ENCODE measurements at places on chromosomes 3 and 15.

- no peak overlapping the region for H3K27ac ChIP-seq
- H3K4me1 ChIP-seq, result no peaks in the 10 kb centered on the region
- no peak overlapping the region for H3K4me3 ChIP-seq
- no peaks in the 10 kb centered on the region for H3K36me3 ChIP-seq
- no peak for DNase-seq
- no peaks in the 10 kb centered on the region for H3K27me3 ChIP-seq
These were observed 699.1 kb downstream of the MCTP2 start for GRCh38 chr15:94930441-94930840.

- no peak for DNase-seq
- no peaks in the 10 kb centered on the region for H3K27me3 ChIP-seq
- no peak overlapping the region for H3K4me3 ChIP-seq
- H3K36me3 ChIP-seq, result no peaks in the 10 kb centered on the region
These were observed 157.0 kb downstream of the CHST2 start for GRCh38 chr3:143276592-143276991.

DNA sequence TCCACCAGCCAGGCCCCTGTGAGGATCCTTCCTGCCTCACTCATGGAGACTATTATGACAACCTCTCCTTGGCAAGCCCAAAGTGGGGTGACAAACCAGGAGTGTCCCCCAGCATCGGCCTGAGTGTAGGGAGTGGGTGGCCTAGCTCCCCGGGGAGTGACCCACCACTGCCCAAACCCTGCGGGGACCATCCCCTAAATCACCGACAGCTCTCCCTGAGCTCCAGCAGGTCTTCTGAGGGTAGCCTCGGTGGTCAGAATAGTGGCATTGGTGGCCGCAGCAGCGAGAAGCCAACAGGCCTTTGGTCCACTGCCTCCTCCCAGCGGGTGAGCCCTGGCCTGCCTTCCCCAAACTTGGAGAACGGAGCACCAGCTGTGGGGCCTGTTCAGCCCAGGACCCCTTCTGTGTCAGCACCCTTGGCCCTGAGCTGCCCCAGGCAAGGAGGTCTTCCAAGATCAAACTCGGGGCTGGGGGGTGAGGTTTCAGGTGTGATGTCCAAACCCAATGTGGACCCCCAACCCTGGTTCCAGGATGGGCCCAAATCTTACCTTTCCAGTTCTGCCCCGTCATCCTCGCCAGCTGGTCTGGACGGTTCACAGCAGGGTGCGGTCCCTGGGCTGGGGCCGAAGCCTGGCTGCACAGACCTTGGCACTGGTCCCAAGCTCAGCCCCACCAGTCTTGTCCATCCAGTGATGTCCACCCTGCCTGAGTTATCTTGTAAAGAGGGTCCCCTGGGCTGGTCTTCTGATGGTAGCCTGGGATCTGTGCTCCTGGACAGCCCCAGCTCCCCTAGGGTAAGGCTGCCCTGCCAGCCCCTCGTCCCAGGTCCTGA lies 1.0 kb downstream of the LIMD1 start:
- no peaks in the 10 kb centered on the region for H3K36me3 ChIP-seq
- peak overlapping the region; percentile 1 for H3K4me3 ChIP-seq
- peak; percentile 73 for DNase-seq
- peaks cover 42% of the 10 kb centered on the region for H3K4me1 ChIP-seq
- H3K27ac ChIP-seq, result peak overlapping the region; percentile 93
- no peaks in the 10 kb centered on the region for H3K27me3 ChIP-seq

GRCh38 chr3:61008998-61009380 lies 242.3 kb downstream of the FHIT start:
- H3K36me3 ChIP-seq, result no peaks in the 10 kb centered on the region
- H3K27me3 ChIP-seq, result no peaks in the 10 kb centered on the region
- no peak overlapping the region for H3K4me3 ChIP-seq
- no peak for DNase-seq

- peaks cover 20% of the 10 kb centered on the region for H3K4me1 ChIP-seq
- H3K27ac ChIP-seq, result peak overlapping the region; percentile 40
- no peaks in the 10 kb centered on the region for H3K27me3 ChIP-seq
- no peaks in the 10 kb centered on the region for H3K36me3 ChIP-seq
- no peak overlapping the region for H3K4me3 ChIP-seq
These were observed 57.5 kb downstream of the FLNB start for GRCh38 chr3:58065700-58066167.
